ENCODE measurements at places on chromosomes 16 and 17.
A peak's percentile ranks its signal among the peaks of the same experiment; 100 is the strongest.

- no peak for DNase-seq
Observed at GRCh38 chr16:89431630-89432029, 58.7 kb downstream of the ANKRD11 start.

DNA sequence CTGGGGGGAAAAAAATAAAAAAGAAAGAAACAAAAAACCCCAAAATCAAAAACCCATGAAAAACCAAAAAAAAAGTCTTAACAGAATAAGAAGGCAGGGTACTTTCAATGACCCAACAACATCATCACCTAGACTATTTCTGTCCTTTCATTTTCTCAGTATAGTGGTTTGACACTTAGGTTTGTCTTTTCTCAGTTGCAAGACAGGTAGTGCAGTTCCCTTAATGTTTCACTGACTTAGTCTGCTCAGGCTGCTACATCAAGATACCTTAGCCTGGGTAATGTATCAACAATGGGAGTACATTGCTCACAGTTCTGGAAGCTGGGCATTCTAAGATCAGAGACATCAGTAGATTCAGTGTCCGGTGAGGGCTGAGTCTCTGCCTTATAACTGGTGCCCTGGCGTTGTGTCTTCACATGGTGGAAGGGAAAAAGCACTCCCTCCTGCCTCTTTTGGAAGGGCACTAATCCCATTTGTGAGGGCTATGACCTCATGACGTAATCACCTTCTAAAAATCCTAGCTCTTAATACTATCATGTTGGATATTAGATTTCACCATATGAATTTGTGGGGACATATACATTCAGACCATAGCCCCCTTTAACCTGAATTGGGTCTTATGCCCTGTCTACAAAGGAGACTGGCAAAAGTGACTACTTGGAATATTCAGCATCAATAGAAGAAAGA lies 362.3 kb upstream of the RBFOX1 start:
- DNase-seq, result no peak

DNA sequence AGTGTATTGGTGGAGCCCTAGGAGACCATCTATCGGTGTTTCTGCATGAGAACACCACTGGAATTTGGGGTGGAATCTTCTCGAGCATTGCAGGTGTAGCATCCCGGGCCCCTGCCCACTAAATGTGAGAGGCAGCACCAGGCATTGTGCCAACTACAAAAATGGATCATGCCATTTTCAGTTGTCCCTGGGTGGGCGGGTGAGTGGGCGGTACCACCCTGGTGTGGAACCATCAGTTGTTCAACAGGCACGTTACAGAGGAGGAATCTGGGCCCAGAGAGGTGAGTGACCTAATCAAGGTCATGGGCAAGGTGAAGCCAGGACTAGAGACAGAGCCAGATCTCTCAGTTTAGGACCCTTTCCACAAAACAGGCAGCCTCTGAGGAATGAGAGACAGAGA lies 8.8 kb downstream of the PIPOX start:
- no peak for DNase-seq

GRCh38 chr17:63714550-63715277 lies 14.8 kb upstream of the LIMD2 start:
- no peak for DNase-seq

GRCh38 chr16:67814567-67814966 lies 7.9 kb downstream of the TSNAXIP1 start:
- DNase-seq, result no peak

DNA sequence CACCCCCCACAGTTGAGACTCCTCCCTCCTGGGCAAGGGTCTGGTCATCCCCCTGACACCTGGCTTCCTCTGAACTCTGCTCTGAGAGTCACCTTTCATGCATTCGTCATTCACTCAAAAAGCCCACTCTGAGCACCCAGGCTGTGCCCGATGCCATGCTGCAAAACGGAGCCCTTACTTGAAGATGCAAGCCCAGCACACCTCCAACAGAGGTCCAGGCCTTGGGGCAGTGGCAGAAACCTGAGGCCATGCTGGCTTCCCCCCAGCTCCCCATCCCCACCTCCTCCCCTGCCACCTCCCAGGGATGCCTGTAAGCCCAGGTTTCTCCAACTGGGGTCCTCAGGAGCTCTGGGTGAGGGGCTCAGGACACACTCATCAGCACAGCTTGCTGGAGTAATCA lies 67.7 kb upstream of the TNRC6C start:
- no peak for DNase-seq

DNA sequence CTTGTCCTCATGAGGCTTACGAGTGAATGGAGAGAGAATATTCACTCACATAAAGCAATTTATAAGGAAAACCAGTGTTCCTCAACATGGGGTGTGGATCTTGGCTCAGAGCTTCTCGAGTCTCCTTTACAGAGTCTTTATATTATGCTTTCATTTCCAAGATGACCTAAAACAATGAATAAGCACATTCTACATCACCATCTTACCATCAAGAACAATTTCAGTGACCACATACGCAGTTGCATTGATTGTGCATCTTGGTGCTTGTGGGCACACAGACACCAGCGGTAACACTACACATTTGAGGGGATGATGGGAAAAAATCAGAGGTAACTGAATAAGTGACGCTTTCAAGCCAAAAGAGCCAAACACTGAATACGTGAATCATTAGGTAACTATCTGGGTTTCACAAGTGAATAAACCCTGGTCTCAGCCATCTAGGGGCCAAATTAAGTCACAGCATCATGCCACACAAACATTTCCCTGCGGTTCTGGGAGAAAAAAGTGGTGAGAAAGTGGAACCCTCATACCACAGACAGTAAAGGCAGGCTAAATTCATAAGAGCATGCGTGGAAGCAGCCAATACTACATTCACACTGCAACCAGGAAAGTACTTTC lies 9.4 kb downstream of the CWC25 start:
- DNase-seq, result no peak

DNA sequence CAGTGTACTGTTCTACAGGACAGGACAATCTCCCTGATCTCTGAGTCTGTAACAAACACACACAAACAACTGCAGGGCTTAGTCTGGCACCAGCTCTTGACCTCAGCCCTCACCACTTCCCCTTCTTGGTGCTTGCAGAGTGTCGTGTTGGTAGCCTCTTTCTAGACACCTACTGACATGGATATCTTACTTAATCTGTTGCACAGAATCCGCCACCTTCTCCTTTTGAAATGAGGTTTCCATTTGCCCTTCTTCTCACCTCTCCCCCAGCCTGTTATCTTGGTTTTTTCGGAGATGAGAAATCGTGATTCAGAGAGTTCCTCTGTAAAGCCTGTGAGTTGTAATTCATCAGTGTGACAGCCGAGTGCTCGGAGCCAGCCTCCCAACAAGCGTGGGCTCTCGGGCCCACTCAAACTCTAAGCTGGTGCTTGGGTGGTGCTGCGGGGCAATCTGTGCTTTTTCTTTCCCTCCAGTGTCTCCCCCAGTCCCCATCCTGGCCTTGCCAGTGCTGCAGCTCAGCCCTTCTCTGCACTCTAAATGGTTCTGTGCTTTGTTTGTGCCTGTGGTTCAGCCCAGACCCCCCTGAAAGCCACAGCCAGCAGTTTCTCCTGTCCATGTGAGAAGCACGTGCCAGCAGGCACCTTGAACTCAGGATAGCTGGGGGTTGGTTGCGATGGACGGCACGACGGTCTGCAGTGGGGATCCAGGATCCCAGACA lies 28.1 kb downstream of the KIAA0513 start:
- DNase-seq, result peak; percentile 21

GRCh38 chr16:12568438-12568837 lies 235.2 kb downstream of the CPPED1 start:
- DNase-seq, result no peak

DNA sequence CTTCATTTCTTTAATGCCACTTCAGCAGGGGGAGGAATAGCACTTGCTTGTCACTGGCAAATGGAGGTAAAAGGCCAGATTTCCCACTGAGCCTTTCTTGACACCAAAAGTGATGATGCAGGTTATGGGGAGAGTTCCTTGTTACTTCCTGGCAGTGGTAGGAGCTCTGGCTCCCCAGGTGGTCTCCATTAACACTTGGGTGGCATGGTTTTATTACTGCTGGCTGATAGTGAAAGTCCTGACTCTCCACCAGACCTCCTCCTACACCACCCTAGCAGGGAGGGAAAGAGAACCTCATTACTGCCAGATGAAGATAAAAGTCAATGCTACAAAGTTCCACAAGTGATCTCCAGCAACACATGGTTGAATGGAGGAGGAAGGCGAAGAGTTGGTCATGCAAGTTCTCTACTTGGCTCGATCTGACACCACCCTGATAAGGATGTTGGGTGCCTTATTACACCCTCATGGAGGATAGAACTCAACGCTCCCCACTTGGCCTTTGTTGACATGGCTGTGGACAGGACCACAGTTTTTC lies 152.7 kb upstream of the GNAO1 start:
- no peak for DNase-seq

DNA sequence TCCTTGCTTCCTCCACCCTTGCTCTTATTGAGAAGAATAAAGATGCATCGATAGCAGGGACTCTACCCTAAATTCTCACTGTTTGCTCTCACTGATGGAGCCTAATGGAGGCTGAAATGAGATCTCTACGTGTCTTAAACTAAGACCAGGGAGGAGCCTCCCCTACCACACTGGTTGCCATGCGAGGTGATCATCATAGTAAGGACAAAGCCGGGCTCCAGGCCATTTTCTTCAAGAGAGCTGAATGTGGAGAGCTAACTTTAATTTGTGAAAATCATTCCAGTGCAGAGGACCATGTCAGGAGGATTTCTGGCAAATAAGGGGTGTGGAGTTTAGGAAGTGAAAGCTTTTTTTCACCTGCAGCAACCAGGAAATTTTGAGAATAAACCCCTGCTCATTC lies 5.6 kb downstream of the CDH11 start:
- DNase-seq, result no peak

- no peak for DNase-seq
Observed at GRCh38 chr16:78735337-78735736, 635.9 kb downstream of the WWOX start.

GRCh38 chr17:61118871-61119270 lies 280.8 kb upstream of the TBX2 start:
- DNase-seq, result no peak

- no peak for DNase-seq
Observed at GRCh38 chr17:68356520-68356919, 65.2 kb downstream of the ARSG start.

DNA sequence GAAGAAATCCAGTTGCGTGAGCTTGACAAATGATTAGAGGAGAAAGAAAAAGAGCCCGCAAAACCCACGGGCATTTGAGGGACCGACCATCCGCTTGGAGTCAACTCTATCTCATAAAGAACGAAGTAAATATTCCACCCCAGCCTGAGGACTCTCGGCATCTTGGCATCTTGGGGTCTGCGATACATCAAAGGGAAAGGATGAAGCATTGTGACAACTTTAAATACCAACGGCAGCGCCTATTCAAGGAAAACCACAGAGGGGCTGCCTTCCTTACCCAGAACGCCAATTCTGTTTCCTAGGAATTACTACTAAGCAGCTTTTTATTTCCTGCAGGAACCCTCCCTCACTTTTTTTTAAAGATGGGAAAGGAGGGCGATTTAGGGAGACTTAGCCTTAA lies 152.2 kb downstream of the FOXL1 start:
- DNase-seq, result no peak

DNA sequence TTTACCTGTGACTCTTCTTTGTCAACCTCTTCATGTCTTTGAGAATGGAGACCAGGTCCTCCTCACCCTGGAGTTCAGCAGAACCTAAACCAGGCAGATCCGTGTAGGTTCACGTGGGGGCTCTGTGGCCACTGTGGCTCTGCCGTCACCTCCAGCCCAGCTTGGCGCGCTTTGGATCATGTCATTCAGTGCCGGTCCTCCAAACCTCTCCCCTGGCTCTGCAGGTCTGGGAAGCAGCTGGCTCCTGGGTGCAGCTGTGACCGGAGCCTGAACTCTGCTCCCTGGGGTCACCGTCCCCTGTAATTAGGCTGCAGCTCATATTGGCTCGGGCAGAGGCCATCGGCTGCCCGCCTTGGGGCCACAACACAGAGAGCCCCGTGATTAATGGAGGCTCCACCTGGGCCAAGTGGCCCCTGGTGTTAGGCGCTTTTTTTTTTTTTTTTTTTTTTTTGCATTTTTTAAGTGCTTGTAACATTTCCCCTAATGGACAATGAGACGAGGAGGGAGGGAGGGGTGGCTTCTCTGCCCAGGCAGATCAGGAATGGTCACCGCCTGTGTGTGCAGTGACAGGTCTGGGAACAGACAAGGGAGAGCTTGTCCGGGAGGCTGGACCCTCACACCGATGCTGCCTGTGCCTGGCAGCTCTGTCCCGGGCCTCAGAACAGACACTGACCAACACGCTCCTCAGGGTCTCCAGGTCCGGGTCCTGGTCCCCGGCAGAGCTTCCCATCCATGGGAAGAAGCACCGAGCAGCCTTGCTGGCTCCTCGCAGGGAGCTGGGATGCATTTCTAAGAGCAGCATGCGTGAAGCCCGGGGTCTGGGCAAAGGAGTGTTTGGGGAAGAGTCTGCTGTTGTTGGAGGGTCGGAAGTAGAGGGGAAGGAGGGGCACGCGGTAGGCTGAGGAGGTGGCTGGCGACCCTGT lies 247.9 kb downstream of the SEC14L1 start:
- DNase-seq, result no peak

GRCh38 chr17:3838206-3838605 lies 7.8 kb downstream of the NCBP3 start:
- DNase-seq, result no peak

DNA sequence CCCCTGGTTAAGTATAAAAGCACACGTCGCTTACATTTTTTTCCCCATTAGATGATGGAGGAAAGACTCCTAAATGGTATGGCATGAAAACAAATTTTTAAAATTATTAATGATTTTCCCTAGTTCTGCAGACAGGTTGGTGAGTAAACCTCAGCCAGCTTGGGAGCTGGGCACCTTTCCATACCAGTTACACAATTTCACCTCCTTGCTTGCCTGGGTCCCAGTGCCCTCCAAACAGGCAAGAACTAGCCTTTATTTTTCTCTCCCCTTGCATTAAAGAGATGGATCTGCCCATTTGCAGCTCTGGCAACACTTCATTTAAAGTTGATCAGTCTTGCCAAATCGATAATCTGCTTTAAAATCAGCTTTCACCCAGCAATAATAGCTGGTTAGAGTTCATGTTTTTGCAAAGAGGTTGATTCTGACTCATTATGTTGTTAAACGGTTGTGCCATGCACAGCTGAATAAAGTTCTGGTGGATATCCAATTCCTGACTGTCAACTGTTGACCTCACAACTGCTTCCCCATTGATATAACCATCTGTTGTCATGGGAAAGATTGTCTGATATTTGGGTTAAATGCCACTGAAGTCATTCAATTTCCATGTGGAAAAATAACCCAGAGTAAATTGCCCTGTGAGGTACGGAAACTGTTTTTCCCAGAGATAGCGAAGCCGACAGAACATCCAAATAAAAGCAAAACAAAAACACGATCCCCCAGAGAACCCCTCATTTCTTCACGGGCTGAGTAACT lies 1.3 kb downstream of the C17orf58 start:
- peak; percentile 43 for DNase-seq

DNA sequence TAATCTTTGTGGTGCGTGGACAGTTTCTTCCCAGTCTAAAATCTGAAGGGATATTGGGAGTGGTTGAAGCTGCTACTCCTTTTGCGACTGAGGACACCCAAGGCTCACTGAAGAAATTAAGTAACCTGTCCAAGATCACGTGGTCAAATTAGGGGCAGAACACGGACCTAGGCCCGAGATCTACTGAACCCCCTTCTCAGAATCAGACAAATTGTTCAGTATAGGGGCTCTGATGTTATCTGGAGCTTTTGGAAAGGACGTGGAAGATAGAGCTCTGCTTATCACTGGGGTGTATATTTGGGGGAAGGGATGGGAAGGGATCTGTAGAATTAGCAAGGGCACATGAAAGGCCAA lies 857 bp downstream of the TANGO6 start:
- no peak for DNase-seq
